ENCODE measurements at places on chromosomes 4 and X.

DNA sequence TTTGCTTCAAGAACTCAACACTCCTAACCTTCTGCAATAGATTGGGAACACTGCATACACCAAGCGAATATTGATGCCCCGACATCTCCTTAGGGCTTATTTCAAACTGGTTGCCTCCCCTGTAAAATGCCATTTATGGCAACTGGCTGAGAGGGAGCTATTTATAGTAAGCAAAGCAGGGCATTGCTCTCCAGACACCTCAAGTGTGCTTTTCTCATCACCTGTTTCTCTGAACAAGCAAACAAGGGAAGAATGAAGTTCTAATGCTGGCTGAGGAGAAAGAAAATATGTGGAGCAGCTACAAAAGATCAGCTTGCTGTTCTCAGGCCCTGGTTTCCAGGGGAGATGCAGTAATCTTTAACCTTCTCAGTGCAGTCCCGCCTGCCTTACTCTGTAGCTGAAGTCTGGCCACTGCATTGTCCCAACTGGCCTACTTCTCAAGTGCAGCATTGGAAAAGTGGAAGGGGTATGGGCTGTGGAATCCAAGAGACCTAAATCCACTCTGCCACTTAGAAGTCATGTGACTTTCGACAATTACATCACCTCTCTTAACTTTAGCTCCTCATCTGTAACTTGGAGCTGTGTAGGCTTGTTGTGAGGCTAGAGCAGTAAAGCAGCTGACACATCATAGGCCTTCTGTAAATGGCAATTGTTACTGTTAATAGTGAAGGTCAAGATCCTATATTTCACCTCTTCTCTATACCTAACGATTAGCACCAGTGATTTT lies 47.9 kb upstream of the FGF13 start:
- no peak for DNase-seq

DNA sequence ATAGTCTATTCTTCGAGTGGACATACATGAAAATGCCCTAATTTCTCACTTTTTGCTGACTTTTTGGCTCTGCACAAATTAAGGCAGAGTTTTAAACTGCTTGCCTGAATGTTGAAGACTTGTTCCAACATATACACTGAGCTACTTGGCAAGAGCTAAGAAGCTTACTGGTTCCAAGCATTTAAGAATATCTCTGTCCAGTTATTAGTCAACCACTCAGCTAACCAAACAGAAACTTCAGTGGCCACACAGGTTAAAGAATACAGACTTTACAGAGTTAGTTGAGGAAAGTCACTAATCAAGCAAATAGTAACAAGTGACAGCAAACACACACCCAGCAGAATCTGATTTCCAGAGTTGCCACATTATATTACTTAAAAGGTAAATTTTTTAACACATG lies 35.5 kb downstream of the AMER1 start:
- DNase-seq: no peak

- DNase-seq: peak; percentile 86
Measured at GRCh38 chr4:1167244-1167949, 5.0 kb downstream of the SPON2 start.

- no peak for DNase-seq
Measured at GRCh38 chrX:11016728-11017127, 94.4 kb upstream of the HCCS start.

GRCh38 chr4:69785211-69785831 lies 24.9 kb upstream of the SULT1B1 start:
- DNase-seq: no peak

GRCh38 chr4:80307183-80307735 lies 28.3 kb upstream of the CFAP299 start:
- no peak for DNase-seq

GRCh38 chrX:13763489-13763888 lies 28.9 kb downstream of the OFD1 start:
- DNase-seq: no peak

GRCh38 chr4:186541801-186542200 lies 13.6 kb downstream of the MTNR1A start:
- DNase-seq: no peak

Measured in stimulated activated CD8-positive, alpha-beta memory T cell treated with anti-CD3 and anti-CD28 coated beads, Interleukin-4, amount 100 ng/mL, for 24 hours (primary cell).